Esophagus muscularis mucosa (tissue), 4 donors: ENCODE measurements at places on chromosomes 5 and 9. TPM values are rescaled to one million over a fixed set of nuclear protein-coding genes. Genes with fewer than 3 reads are reported as not detected.

GRCh38 chr5:133847886-133848285 is 120.5 kb downstream of the C5orf15 start:
- no peaks in the 10 kb centered on the region for H3K4me1 ChIP-seq
- no peak overlapping the region for H3K27ac ChIP-seq
- no peak for DNase-seq

- no peaks in the 10 kb centered on the region for H3K36me3 ChIP-seq
- no peaks in the 10 kb centered on the region for H3K4me1 ChIP-seq
- H3K27me3 ChIP-seq = no peaks in the 10 kb centered on the region
- H3K4me3 ChIP-seq = no peak overlapping the region
- no peak for DNase-seq
Observed at GRCh38 chr5:76383126-76383832, 19.8 kb upstream of the IQGAP2 start.

The TAS2R1 gene
- total RNA-seq = not detected

The APBA1 gene
- 3.3 TPM for total RNA-seq

The GGTA1 gene
- total RNA-seq = 5.6 TPM
